Stimulated activated CD4-positive, alpha-beta T cell treated with anti-CD3 and anti-CD28 coated beads, Interleukin-2, amount 100 ng/mL, for 24 hours (primary cell): ENCODE measurements at places on chromosomes 7 and 10.

DNA sequence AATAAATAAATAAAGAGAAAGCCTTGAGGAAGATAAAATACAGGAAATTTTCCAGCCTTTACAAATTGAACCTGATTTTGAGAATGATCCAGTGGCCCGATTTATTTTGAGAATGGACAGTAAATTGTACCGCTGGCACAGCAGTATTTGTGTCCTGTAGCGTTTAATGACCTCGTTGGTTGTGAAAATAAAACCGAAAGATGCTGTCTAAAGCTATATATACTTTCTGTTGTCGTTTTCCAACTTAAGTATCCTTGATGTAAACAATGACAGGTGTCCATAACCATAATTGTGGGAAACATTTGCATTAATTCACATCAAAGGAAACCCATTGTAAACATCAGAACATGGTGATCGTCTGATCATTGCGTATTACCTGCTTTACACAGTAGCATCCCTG, 38.8 kb downstream of the TBXAS1 start:
- no peak for DNase-seq

- no peak for DNase-seq
These were observed 288.0 kb upstream of the SEMA3C start for GRCh38 chr7:81206667-81207360.

- no peak for DNase-seq
These were observed 755.4 kb downstream of the KCNMA1 start for GRCh38 chr10:76882245-76882644.

DNA sequence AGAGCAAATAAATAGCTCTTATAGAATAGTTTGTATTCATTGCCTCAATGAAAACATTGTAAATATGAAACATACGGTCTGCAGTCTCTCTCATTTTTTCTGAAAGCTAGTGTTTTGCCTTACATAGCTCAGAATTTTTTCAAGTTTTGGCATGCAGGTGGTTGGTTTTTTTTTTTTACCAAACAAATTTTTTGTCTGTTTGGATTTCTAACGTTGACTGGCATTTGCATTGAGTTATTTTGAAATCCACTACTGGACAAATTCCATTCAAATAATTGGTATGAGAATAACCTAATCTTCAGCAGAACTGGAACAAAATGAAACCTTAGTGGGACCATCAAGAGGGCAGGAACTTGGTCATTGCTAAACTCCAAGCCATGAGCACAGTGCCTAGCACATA, 107.6 kb upstream of the SAMD8 start:
- DNase-seq, result no peak
